ENCODE measurements at places on chromosomes 7 and 10.

GRCh38 chr7:128874140-128875031 lies 11.7 kb downstream of the ATP6V1F start:
- DNase-seq: peak; percentile 37

DNA sequence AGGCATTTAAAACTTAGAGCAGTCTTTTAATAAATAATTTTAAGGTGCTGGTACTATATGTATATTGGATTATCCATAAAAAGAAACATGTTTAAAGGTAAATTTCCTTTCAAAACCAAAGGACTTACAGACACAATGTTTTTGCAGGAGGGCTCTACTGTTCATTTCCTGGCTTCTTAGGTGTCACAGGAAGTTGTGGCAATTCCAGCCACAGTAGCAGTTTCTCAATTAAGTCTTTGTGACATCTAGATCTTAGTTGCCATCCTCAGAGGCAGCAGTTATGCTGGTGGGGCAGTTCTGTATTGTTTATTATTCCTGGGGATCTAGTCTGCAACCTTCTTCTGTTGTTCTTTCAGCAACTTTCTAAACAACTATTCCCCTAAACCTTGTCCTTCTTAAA lies 460.1 kb downstream of the MAGI2 start:
- no peak for DNase-seq

DNA sequence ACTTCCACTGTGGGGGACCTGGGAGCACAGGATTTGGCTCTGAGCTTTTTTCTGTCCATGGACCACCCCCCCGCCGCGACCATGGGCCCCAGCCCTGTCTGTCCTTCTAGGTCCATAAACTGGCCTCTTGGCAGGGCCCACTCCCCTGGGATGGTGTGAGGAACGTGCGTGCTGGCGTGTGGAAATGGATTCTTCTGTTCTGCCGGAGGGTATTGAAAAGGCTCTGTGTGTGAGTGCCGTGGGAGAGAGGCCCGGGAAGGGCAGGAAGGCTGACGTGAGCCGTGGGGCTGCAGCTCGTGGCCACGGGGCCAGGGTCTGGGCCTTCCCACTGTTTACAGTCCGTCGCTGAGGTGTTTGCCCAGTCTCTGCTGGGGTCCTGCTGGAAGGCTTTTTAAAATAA lies 123.7 kb downstream of the GRK5 start:
- no peak for DNase-seq

GRCh38 chr7:95493844-95494243 lies 8.1 kb downstream of the ASB4 start:
- no peak for DNase-seq

DNA sequence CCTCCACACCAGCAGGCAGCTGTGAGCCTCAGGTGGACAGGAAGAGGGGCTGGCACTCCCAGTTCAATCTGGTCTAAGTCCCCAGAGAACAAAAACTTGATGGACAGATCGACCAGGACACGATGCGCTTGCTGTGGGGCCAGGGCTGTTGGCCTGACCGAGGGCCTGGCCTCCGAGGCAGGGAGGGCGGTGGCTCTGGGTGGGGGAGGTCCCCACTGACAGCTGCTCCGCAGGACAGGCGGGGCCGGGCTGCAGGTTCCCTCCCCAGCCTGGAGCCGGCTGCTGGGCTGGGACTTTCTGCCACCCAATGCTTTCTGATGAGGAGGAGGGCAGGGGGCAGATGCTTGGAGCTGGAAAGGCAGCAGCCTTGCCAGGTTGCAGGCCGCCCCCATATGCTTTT lies 37.4 kb upstream of the ADGRA1 start:
- no peak for DNase-seq

DNA sequence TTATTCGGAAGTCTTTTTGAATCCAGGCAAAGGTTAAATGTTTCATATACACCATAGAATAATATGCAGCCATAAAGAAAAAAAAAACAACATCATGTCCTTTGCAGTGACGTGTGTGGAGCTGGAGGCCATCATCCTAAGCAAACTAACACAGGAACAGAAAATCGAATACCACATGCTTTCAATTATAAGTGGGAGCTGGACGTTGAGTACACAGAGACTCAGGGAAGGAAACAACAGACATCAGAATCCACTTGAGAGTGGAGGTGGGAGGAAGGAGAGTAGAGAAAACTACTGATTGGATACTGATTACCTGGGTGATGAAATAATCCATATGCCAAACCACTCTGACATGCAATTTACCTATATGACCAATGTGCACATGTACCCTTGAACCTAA lies 293.4 kb downstream of the KLF6 start:
- DNase-seq: no peak
